GM18507 (cell line): ENCODE measurements at places on chromosomes 2 and 18.

DNA sequence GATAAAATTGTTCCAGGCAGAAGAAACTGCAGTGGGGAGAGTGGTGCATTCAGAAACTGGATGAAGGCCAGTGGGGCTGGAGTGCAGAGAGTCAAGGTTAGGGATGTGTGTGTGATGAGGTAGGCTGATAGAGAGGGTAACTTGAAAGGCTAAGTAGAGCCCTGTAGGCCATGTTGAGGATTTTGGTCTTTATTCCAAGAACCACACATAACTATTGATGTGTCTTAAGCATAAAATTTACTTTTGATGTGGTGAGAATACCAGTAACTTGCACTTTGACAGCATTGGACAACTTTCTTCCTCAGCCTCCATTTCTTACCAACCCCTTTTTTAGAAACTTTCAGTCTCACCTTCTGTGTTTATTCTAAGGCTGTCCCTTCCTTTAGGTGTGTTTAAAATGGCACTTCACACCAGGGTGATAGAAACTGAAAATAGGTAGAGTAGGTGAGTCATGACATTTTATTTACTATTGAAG lies 22.6 kb downstream of the MTX2 start:
- no peak for DNase-seq

DNA sequence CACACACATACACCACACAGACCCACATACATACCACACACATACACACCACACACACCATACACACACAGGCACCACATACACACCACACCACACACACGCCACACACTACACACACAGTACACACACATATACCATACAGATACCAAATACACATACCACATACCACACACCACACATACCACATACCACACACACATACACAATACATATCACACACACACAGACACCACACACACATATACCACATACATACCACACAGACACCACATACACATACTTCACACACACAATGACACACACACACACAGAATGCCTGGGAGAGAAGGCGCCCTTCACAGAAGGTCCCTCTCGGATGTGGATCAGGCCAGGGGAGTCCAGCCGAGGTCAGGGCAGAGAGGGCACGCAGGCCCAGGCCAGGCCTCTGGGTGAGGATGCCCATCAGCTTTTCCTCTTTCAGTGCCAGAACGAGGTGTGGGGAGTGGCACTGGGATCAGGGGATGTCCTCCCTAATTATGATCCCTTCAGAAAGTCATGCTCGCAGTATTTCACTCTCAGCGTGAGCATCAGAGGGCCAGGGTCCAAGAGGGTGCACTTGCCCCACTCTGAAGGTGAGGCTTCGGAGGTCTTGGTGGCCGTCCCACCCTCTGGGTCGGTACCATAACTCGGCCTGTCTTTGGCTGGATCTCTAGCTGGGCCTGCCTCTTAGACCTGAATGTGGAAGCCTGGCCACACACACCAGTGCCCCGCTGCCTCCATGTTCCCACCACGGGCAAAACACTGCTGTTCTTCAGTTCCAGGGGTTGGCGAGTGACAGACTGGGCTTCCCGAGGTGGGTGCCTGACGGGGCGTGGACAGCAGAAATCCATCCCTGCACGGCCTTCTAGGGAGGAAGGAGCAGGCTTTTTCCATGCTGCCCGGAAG lies 70.6 kb upstream of the ODC1 start:
- DNase-seq = no peak

- DNase-seq = no peak
Measured at GRCh38 chr18:76459687-76460350, 35.2 kb downstream of the ZNF516 start.

- DNase-seq = no peak
Measured at GRCh38 chr2:86029873-86030272, 75.8 kb downstream of the POLR1A start.

- DNase-seq = no peak
Measured at GRCh38 chr2:240556553-240557100, 1.2 kb downstream of the ANKMY1 start.

DNA sequence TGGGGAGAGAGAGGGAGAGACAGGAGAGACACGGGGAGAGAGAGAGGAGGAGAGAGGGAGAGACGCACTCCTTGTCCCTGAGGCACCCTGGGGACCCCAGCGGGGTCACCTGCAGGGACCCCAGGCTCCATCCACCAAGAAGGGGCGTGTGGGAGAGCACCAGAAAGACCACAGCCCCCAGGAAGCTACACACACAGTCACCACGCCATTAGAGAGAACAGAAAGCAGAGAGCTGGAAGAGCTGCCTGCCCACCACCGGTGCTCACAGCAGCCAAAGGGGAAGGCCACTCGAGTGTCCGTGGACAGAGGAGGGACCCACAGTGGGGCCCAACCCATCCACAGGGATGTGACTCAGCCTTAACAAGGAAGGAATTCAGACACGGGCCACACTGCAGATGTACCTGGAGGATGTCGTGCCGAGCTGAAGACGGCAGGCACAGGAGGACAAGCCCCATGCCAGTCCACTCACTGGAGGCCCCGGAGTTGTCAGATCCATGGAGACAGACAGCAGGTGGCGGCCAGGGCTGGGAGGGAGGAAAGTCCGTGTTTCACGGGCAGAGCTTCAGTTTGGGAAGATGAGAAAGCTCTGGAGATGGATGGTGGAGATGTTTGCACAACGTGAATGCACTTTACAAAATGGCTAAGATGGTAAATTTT lies 11.5 kb upstream of the NFATC1 start:
- no peak for DNase-seq

DNA sequence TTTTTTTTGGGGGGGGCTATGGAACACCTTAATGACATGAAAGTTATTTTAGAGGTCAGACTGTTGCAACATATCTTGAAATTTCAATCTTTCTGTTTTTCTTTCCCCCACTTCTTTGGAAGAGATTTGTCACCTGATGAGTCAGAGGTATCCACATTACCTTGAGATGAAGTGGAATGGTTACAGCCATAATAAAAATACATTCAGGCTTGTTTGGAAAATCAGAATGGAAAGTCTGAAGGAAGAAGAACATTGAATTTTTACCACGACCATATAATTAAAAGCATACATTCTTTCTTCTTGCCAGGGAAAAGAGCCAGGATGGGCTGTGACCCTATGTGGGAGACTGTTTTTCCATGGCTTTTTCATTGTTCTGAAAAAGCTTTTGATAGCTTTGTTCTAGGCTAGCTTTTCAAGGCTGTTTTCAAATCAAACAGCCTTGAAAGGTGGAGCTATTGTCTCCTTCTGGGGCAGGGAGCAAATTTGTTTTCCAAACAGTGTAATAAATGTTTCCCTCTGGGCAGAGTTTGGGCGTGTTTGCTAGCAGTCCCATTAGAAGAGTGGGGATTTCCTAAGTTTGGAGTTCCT lies 2.3 kb upstream of the GTF3C3 start:
- DNase-seq = no peak

DNA sequence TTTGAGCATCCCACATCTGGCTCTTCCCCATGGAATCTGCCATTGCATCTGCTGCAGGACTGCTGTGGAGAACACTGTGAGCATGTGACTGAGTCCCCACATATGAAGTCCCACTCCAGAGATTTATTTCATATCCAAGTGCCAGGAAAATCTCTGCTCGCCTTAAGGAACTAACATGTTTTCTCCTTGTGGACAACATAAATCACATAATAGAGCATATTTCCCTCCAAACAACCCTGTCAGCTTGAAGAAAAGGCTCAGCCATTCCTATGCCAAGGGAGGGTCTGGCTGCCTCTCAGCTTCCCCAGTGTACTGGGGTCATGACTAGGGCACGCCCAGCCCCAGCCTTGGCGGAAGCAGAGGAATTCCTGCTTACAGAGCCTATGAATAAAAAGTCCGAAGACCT lies 193.7 kb downstream of the DNER start:
- DNase-seq = no peak

DNA sequence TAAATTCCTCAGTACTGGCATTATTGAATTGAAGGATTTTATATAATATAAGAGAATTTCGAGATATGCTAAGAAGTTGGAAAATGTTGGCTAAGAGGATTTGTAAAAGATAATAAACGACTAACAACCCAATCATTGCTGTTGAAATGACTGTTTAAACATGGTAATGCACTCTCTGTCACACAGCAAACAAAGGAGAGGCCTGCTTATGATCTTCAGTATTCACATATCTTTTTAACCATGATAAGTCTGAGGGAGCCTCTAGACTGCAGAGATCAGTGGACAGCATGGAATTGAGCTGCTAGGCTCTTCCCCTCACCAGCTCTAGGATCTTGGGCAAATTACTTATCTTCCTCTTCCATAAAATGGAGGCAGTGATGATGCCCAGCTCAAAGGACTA lies 2.7 kb downstream of the KCTD18 start:
- DNase-seq = no peak

DNA sequence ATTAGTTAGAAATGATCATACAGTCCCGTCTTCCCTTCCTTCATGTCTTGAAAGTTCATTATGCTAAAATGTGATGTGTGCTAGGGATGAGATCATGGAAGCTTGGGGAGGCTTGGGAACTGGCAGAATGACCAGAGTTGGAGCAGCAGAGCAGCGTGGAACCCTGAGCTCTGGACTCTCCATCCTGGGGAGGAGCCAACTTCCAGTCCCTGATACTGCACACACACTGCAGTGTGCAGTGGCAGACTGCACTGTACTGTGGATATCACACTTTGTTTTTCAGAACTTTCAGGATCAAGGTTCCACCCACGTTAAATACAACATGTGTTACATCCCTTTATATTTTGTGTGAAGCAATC lies 27.3 kb upstream of the GREB1 start:
- DNase-seq = no peak

DNA sequence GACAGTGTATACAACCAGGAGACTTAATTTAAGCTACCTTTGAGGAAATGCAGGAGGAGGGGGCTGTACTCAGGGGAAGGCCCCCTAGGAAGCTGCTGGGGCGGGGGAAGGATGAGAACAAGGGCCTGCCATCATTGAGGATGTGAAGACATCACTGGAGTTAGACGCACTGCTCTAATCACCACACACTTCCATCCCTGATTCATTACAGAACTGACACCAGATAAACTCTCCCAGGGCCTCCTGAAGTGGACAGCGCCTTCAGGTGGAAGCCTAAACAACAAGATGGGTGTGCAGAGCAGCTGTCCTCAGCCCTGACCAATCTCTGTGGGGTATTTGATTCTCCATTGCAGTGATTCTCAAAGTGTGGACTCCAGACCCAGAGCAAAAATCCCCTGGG lies 30.6 kb upstream of the SLC35G4 start:
- DNase-seq = no peak

DNA sequence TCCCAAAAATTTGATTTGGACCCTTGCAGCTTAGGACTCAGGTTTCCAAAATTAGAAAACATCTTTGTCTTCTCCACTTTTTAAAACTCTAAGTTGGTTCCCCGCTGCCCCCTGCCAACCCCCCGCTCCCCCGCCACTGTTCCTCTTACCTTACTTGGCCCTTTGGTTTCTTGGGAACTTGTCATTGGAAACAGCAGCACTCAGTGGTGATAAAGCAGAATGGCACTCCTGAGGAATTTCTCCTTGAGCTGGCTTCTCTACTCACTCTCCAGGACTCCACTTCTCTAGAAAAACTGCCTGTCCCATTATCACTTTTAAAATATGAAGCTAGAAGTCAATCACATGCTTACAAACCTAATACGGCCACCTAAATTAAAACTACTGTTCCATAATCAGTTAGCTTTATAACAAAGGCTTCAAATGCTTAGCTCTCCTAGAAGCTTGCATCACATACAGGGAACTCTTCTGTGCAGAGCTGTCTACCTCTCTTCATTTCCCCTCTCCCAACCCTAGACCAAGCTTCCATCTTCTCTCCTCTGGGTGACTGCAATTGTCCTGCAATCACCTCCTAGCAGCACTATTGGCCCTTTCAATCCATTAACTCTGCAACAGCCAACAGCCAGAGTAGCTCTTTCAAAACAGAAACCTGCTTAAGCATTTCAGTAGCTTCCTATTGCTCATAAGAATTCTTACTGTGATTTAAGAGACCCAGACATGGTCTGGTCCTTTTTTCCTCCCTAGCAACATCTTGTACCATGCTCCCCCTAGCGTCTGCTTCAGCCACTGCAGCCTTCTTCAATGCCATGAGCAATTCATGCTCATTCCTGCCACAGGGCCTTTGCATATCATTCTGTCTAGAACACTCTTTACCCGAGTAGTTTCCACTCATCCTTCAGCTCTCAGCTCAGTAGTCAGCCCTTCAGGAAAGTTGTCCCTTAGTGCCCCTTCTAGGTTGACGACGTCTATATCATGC lies 15.2 kb upstream of the PLEKHM3 start:
- DNase-seq = no peak

- DNase-seq = no peak
Measured at GRCh38 chr2:230692760-230693159, 19.9 kb upstream of the CAB39 start.

DNA sequence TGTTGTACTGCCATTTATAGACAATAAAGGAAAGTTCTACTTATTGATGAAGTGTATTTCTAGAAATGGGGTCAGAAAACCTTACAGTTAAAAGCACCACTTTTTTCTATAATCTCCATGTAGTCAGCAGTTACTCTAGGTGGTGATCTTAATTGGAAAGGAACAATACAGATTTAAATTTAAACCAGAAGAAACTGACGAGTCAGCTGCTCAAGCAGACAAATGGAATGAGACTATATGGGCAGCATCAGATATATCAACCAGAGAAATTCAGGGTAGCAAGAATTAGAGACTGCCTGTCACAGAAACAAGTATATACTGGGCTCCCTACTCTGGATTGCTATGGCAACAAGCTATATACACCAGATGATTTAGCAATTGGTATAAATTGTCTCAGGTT lies 99.6 kb upstream of the SCG2 start:
- no peak for DNase-seq

- DNase-seq = no peak
Measured at GRCh38 chr18:63233334-63233733, 86.2 kb downstream of the BCL2 start.

- no peak for DNase-seq
Measured at GRCh38 chr2:159867567-159868361, 69.8 kb upstream of the CD302 start.

- no peak for DNase-seq
Measured at GRCh38 chr2:45173513-45173912, 164.3 kb upstream of the SIX2 start.

DNA sequence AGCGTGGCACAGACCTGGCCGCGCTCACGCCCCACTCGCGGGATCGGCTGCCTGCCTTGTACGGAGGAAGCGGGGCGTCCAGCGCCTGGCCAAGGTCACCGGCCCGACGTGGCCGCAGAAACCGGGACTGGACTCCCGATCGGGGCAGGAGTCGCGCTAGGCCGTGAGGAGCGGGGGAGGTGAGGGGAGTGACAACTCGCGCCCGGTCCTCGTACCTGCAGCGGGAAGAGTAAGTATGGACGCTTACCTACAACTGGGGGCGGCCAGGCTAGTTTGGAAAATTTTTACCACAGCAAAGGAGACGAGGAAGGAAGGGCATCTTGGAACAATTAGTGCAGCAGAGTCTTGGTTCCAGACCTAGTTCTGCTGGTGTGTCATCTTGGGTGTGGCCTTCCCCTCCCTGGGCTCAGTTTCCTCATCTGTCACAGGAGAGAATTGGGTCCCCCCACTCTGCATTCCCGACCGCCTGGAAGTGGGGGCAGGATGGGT lies 693 bp downstream of the UBE2F start:
- DNase-seq = no peak

DNA sequence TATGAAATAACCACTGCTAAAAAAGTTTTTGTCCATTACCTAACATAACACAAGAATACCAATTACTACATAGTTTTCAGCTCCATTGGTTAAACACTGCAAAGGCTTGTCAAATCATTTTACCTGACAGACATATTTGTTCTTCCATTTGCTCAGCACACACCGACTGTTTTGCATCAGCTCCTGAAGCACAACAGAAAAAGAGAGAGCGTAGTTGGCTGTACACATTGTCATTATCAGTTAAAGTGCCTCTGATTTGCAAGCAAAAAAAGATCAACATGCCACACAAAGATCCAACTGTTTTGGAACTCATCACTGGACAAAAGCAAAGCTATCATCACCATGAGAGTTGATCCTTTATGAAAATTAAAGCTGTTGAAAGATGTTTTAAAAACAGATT lies 103.8 kb downstream of the WDPCP start:
- DNase-seq = no peak
